Stimulated activated CD4-positive, alpha-beta T cell treated with anti-CD3 and anti-CD28 coated beads, Interleukin-15, amount 100 ng/mL, for 1 hour (primary cell): ENCODE measurements at places on chromosomes 3 and 15.

DNA sequence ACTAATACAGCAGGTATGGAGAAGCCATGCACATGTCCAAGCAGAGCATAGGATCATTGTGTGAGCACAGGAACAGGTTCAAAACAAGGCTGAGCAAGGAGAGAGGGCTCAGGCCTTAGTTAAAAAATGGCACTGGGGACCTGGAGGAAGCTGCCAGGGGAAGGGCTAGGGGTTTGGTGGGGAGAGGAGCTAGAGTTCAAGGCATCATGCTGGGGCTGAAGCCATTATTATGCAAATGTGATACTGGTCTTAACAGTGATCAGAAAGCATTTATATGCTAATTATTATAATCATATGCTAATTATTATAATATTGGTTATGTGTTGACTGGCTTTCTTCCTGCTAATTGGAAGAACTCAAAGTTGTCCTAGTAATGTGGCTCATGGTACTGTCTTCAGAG is 546.0 kb upstream of the CFAP20DC start:
- no peak for DNase-seq

GRCh38 chr3:55750525-55750924 is 263.4 kb upstream of the WNT5A start:
- no peak for DNase-seq

DNA sequence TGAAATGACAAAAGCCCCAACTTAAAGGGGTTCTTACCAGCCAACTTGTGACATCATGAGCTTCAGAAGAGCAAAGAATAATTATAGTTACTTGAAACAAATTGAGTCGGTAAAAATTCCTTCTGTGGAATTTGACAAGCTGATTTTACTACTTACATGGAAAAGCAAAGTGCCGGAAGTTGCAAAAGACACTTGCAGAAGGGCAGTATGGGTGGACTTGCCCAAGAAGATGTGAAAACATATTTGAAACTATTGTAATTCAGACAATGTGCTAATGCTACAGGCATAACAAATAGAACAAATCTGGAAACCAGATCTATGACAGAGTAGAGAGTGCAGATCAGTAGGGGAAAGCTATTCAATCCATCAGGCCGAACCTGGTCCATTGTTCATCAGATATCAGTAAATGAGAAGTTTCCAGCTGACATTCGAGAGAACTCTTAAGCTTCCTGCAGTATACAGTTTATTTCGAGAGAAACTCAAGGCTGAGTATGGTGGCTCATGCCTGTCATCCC is 2.5 kb upstream of the KIF7 start:
- no peak for DNase-seq

DNA sequence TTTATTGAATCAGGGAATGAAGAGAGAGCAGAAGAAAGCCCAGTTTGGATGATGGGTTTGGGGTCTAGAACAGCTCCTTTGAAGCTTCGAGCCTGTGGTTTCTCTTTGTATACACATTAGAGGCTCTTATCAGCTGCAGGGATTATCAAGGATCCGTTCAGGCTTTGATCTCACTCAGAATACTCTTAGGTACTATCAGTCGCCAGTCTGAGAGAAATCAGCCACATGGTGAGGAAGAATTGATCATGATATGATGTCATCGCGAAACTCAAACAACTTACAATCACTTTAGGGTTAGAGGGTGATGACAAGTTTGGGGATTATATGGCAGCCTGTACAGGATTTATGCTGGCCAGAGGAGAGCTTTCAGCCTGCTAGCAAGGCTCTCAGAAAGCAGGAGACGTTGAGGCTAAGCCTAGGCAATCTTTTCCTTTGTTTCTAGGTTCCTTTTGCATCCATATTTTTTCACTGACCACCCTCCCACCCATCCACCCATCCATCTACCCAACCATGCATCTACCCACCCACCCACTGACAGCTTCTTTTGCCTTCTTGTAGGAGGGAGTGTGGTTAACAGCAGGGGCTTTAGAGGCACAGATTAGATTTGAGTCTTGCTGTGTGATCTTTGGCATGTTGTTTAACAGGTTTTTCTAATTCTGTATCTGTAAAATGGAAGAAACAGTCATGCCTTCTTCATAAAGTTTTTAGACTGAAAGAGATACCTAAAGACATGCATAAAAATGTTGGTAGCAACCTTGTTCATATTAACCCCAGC is 330.4 kb upstream of the LRRFIP2 start:
- DNase-seq, result no peak

DNA sequence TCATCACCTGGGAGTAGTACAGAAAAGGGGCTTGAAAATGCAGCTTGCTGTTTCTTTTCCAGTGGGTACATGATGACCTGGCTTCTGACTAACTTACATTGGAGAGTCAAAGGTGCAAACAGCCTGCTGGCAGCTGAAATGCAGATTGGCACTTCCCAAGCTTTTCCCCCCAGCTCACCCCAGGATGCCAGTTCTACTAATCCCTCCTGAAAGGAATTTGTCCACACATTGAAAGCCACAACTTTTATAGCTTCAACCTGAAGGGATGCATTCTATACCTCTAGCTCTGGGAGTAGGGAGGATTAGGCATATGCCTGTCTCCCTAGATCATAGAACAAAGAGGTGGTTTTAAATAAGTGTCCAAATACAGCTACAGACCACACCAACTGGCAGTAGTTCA is 281.7 kb downstream of the EFHB start:
- DNase-seq, result no peak
